ENCODE measurements at places on chromosomes 11 and 22.
A peak's percentile ranks its signal among the peaks of the same experiment; 100 is the strongest.

DNA sequence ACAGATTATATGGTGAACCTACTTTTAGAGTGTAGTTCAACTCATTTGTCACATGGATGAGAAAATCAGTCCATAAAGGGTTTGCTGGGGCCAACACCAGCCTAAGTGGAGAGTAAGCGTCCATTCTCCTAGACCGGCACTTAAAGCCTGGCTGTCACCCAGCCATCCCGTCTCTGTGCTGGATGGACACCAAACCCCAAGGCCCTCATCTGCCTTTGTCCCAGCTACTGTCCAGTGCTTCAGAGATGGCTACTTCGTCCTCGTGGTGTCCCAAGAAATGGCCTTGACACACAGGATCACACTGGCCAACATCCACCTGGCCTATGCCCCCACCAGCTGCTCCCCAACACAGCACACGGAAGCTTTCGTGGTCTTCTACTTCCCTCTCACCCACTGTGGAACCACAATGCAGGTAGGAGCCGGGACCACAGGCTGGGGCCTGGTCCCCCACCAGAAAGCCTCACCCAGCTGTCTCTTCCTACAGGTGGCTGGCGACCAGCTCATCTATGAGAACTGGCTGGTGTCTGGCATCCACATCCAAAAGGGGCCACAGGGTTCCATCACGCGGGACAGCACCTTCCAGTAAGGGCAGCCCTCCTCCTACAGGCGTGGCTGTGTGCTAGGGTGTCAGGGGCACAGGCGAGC lies 3.5 kb downstream of the ZP1 start:
- no peak for DNase-seq

GRCh38 chr11:34278693-34279297 lies 79.0 kb downstream of the ABTB2 start:
- DNase-seq: no peak

- DNase-seq: peak; percentile 87
These were observed 2.1 kb downstream of the CCDC88B start for GRCh38 chr11:64341851-64342791.

DNA sequence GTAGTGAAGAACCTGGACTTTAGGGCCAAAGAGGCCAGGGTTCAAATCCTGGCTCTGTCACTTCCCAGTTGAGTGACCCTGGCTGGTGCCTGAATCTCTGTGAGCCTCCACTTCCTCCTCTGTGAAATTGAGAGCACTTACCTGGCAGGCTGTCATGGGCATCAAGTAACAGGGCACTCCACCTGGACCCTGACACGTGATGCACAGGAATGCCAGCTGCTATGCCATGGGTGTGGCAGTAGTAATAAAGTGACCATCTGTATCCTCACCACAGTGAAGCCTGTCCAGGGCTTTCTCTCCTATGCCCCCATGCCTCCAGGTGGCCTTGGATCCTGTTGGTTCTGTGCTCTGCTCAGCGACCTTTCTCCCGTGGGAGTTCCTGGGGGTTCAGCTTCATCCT lies 29.8 kb upstream of the PPP6R3 start:
- DNase-seq: no peak

DNA sequence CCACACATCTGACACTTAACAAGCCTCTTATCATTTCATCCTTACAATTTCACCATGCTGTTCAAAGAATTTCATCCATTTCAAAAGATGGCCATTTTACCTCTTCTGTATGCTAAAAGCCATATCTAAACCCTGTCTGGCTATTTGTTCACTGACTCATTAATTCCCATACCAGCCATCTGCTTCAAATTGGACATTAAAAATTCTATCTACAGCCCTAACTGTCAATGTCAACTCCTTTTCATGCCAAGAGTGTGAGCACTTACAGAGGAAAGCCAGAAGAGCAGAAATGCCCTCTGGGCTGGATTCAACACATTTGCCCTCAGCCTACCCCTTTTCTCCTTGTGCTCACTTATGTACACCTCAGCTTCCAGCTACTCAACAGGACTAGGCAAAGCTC lies 59.2 kb downstream of the SYTL2 start:
- no peak for DNase-seq

DNA sequence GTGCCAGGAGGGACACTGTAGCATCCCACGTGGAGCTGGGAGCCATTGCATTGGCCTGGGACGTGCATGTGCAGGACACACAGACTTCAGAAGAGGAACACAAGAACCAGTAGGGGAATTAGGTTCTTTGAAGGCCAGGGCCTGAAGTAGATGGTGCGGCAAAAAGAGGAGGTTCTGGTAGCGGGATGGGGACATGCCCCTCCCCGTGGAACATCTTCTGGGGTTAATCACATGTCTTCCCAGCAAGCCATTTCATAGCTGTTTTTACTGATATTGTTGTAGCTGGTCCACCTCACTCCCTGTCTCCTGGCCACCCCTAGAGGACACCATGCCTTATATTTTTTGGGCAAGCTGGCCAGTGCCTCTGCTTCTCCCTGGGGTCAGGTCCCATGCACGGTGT lies 74.3 kb downstream of the SCN3B start:
- DNase-seq: no peak

DNA sequence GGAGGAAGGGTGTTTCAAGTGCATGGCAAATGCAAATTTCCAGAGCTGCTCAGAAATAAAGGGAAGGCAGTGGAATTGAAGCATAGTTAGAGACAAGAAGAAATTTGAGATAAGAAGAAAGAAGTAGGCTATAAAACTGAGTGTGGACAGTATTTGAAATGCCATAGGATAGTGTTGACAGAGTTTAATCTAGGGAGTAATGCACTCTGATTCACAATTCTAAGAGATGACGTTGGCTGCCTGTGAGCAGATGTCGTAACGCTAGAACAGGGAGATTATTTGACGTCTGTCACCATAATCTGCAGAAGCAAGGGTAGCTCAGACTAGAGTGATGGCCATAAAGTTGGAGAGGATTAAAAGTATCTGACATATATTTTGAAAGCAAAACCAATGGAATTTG lies 389.9 kb upstream of the KIRREL3 start:
- DNase-seq: no peak

DNA sequence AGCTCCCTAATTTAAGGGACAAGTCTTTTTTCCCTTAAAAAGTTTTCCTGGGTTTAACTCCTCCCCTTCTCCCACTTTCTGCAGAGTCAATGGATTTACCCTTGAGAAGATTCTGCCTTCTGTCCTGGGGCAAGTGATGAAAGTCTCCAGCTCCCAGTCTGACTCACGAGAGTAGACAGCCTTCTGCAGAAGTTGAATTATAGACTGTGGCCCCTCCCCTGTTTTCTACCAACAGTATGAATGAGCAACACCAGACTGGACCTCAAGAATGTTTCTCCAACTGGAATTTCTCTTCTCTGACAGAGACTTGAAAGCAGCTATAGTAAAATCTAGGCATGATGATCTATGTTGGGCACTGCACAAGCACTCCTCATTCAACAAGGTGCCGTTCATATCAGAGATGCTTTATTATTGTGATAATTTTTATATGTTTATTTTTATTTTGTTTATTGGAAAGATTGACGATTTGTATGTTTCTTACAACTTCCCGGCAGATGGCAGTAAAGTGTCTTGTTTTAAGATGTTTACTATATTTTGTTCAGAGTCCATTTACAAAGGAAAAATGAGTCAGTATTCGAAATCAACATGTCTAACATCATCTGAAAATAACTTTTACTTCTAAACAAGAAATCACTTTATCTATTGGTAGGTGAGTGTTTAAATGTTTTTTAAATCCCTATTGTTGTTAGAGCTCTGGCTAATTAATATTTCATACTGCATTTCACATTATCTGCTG lies 56.6 kb downstream of the LMO2 start:
- DNase-seq: no peak
